Activated CD4-positive, alpha-beta T cell treated with anti-CD3 and anti-CD28 coated beads for 48 hours (primary cell): ENCODE measurements at places on chromosomes 4 and X.

GRCh38 chrX:58051346-58051745 lies 141.1 kb upstream of the ZXDA start:
- no peak for DNase-seq

DNA sequence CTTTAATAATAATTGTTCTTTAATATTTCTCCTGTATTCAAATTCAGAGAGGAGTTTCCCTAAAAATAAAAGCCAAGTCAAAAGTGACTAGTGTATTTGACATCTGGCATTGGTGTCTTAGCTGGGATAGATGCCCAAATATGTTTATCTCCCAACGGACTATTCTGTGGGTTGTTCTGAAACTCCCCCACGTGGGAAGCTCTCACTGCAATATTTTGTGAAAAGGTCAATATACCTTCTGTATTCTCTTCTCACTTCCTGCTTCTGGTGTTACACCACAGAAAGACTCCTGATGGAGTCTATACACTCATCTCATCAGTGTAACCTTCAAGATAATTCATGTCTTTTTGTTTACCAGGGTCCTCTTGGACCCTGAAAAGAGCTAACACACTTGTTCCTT lies 2052.8 kb upstream of the TENM3 start:
- DNase-seq = no peak

DNA sequence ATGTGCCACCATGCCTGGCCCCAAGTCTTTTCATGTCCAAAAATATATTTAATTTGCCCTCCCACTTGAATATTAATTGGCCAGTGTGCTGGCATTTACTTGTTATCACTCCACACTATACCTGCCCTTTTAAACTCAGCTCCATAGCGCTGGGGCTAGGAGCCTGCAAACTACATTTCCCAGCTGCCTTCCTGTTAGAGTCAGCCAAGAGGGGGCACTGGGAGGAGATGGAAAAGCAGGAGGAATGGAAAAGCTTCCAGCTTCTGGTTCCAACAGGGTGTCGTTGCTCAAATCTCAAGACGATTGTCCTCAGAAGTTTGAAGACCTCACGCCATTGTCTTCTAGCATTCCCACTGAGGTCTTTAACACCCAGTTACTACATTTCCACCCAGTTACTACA lies 315.5 kb downstream of the BCOR start:
- DNase-seq = no peak

GRCh38 chr4:38177641-38178391 lies 217.6 kb downstream of the PTTG2 start:
- DNase-seq = peak; percentile 48

- no peak for DNase-seq
Observed at GRCh38 chr4:116073051-116073450, 959.6 kb upstream of the NDST4 start.

DNA sequence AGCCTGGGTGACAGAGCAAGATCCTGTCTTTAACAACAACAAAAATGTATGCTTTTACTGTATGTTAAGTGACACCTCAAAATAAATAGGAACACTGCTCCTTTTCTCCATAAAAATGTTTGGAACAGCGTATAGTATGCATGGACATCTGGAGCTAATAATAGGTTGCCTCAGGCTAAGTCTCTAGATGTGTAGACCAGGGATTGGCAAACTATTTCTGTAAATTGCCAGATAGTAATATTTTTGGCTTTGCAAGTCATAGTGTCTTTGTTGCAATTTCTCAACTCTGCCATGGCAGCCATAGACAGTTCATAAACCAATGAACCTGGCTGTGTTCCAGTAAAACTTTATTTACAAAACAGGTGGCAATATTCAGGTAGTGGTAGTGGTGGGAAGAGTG lies 76.6 kb upstream of the CBLL2 start:
- DNase-seq = no peak

DNA sequence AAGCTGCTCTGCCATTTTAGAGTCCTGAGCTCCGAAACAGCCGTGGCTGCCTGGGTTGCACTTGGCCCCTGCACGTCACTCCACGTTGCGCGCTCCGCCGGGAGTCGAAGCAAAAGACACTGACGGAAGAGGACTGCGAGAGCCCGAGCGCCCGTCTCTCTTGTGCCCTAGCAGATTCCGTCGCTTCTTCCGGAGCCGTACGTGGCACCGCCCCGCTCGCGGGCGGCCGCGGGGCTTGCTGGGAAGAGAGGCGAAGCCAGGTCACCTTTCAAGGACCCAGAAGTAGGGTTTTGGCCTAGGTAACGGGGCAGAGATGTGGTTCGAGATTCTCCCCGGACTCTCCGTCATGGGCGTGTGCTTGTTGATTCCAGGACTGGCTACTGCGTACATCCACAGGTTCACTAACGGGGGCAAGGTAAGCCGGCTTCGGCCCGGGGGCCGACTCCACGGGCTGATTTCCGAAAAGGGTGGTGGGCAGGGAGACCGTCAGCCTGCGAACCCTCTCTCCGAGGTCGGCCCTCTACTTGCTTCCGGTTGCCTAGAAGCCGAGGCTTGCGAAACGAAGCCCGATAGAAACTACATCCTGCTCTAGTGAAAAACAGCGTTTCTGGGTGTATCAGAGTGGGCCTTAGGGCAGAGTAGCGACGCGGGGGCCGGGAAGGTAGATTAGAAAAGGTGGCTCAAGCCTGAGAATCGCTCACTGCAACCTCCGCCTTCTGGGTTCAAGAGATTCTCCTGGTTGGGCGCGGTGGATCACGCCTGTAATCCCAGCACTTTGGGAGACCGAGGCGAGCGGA lies at the start of the genes NDUFA1 and RNF113A:
Gene NDUFA1, plus strand, starts transcription at position 234 of the 797 bp plus-strand sequence. Its CDS starts 80 bp downstream, at position 314.
Gene RNF113A, minus strand, starts transcription at position 135 of the 797 bp plus-strand sequence. Its CDS starts 120 bp downstream, at position 15.
- DNase-seq = peak; percentile 88

DNA sequence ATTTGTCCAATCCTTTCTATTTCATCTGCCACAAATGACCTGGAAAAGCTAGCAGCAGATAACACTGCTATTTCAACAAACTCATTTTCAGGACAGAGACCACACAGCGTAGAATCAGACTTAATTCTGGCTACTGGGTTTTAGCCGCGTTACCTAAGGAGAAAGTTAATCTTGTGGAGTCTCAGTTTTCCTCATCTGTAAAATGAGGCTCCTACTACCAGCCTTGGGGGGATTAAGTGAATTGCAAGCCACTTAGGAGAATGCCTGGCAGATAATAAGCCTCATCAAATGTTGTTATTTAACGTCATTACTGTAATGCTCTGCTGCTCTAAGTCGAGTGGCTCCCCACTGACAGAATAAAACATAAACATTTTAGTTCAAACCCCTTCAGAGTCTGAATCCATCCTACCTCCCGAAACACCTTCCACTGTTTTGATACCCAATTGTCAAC lies 1.4 kb downstream of the CCNI start:
- no peak for DNase-seq

- DNase-seq = no peak
Observed at GRCh38 chr4:88752076-88752463, 54.4 kb upstream of the NAP1L5 start.

DNA sequence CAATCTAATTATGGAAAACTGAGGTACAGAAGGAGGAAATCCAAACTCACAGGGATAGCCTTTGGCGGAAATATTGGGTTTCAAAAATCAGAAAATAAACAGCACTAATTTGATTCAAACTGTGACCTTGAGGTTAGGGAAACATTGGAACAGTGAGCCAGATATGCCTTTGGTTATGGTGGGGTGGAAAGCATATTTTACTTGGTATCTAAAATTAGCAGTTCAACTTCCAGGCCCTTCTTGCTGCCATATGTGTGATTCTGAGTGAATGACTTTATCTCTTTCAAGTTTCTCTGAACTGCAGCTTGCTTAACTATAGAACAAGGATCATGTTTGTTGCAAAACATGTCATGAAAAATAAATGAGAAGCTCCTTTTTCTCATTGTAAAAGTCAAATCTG lies 240.9 kb upstream of the VEGFC start:
- DNase-seq = no peak

DNA sequence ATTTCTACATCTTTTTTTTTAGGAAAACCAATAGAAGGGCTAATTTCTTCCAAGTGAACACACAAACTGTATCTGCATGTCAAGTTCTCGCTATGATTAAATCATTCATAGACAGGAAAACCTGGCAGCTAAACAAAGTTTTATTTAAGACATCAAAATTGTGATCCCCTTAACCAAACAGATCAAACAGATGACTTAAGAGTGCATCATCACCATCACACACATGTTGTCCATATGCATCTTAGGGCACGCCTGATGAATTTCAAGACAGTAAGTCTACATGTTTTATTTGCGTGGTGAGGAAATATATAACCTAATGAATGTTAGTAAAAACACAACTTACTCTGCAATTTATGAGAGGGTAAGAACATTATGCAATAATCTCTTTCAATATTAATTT lies 317.0 kb upstream of the ANXA10 start:
- no peak for DNase-seq

- DNase-seq = peak; percentile 90
Observed at GRCh38 chr4:139266583-139267257, 13.3 kb downstream of the MGARP start.

DNA sequence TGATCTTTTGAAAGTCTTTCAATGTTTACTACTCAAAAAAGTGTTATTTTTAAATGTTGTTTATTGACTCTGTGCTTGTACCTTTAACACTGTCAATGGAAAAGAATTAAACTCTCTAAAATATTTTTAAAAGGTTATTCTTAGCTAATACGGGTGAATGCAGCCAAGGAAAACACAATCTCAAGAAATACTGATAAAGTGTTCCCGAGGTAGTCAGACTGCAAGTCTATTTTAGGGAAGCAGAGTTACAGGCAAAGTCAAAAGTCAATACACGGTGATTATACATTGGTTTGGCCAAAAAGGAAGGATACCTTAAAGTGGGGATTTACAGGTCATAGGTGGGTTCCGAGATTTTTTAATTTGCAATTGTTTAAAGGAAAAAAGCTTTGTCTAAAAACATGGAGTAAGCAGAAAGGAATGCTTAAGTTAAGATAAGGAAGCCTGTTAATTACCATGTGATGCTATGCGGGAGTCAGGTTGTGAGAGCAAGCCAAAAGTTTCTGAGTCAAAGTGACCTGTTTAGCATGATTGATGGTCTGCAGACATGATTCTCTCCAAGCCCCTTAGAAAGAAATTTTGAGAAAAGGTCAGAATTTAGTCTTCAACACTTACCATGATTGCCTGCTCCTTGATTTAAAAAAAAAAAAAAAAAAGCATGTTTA lies 288.4 kb downstream of the KLHL4 start:
- DNase-seq = no peak

DNA sequence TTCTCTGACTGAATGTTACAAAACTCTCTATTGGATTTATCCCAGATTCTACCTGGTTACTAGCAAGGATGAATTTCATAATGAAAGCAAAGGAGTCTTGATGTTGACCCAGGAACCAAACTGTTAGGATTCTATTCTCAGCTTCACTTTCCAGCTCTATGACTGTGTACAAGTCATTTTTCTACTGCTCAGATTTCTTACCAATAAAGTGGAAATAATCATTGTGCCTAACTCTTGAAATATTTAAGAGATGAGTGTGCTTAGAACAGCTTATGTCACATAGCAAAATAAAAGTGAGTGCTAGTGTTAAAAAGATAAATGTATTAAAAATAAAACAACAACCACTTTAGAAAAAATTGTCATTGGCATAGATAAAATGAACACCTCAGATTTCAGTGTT lies 45.6 kb downstream of the EPHA5 start:
- DNase-seq = no peak

- DNase-seq = no peak
Observed at GRCh38 chr4:121614101-121614500, 82.7 kb downstream of the ANXA5 start.

DNA sequence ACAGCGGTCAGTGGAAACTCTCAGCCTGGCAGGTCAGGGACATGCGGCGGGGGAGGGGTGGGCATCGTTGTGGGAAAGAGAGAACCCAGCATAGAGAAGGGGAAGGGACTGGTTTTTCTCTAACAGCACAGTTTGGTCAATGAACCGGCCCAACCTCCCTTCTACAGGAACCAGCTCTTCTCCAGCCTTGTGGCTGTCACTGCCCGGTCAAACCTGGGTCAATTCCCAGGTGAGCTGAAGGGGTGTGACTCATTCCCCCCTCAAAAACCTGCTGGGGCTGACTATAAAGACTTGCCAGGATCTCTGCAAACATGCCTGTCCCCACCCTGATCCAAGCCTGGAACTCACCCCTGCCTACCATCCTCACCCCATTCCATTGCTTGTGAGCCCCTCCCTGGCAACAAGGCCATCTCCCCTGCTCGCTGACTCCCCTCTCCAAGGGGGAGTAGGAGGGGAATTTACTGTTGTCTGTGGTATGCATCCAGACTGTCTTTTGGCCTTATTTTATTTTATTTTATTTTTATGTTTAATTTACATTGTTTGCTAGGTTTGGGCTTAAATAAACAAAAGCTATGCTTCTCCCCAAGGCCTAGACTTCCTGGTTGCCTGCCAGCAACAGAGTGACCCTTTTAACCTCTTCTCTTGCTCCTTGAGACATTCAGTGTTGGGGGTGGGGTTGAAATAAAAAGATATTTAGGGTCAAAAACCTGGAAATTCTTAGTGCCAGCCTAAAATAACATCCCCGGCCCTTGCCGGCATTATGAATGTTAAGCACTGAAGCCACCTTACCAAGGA lies 49.6 kb downstream of the TSC22D3 start:
- no peak for DNase-seq

DNA sequence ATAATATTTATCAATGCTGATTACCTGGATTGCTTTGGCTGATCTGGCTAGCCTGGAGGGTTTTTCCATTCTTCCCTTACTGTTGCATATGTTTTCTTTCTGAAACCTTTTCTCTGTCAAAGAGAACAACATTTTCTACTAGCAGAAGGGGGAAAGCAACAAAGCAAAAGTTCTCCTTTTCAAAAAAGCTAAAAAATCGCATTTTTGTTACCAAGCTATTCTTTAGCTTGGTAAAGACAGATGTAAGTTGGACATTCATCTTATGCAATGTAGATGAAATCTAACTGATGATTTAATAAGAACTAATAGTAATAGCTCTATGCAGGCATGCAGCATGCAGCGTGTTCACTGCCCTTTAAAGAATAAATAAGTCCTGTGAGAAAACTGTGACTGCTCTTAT lies at the start of gene GRXCR1:
Gene GRXCR1, plus strand, starts transcription at position 301 of the 400 bp plus-strand sequence. CDS start 554 bp downstream, outside the sequence.
- DNase-seq = no peak

GRCh38 chr4:186074189-186074588 lies 5.2 kb downstream of the TLR3 start:
- no peak for DNase-seq

DNA sequence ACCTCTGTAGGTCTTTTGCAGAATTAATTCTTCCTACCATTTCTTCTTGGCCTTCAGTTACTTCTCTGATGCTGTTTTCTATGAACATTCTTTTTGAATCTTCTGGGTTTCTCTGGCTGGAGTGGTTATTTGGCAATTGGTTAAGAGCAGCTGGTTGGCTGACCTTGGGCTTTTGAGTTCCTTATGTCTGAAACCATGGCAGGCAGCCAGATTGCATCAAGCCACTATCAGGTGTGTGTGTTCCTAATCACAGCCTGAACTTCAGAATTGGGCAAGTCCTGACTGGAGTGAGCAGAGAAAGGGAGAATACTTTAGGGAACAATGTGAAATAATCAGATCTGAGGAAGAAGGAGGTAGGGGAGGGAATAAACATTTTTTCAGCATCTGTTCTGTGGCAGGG lies 90.2 kb downstream of the ARHGAP10 start:
- no peak for DNase-seq

- DNase-seq = peak; percentile 51
Observed at GRCh38 chr4:39348371-39349315, 17.5 kb downstream of the RFC1 start.

GRCh38 chr4:7276515-7276914 lies 84.2 kb downstream of the SORCS2 start:
- no peak for DNase-seq

- peak; percentile 36 for DNase-seq
Observed at GRCh38 chrX:69093960-69094871, 71.0 kb downstream of the PJA1 start.
